Fibroblast of skin of scalp (primary cell): ENCODE measurements at places on chromosomes 3 and 15.

- DNase-seq: no peak
Measured at GRCh38 chr15:95690631-95691340, 639.7 kb upstream of the NR2F2 start.

DNA sequence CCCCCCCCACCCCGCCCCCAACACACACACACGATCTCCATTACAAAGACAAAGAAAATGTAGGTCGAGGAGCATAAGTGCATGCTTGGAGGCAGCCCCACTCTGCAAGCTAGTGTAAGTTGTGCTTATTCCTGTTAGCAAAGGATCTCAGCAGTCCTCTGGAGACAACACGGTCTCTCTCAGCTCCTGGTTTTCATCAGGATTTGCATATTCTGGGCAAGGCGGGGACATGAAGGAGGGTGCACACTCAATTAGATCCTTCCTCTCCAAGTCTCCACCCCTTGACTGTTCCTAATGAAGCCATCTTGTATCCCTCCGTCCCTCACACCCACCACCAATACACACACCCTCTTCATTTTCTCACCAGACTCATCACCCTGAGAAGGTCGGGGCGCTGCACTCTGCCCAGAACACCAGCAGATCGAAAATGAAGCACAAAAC, 63.8 kb downstream of the MRPL46 start:
- DNase-seq: no peak

DNA sequence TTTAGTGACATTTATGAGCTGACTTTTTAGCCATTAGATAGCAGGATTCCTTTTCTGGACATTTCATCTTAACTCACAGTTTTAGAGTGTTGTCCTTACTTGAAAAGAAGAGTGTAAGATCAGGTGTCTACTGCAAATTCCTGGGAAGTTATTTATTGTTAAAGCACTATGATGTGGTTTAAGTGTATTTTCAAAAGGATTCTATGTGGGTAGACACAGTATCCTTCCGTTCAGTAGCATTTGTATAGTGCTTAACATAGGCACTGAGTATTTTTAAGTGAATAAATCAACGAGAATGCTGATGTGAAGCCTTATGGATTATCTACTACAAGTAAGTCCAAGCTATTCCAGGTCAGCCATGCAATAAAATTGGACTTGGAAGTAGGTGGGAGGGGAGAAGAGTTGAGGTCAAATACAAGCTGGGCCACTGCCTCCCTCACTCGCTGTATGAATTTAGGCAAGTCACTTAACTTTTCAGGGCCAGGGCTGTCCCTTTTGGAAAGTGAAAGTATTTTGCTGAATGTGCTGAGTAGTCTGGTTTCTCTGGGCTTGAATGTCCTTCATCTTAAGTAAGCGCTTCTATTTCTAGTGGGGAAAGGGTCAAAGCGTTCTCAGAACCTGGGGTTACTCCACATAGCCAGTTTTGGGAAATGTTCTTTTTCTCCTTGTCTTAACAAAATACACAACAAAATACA, 48.6 kb downstream of the GAP43 start:
- no peak for DNase-seq

DNA sequence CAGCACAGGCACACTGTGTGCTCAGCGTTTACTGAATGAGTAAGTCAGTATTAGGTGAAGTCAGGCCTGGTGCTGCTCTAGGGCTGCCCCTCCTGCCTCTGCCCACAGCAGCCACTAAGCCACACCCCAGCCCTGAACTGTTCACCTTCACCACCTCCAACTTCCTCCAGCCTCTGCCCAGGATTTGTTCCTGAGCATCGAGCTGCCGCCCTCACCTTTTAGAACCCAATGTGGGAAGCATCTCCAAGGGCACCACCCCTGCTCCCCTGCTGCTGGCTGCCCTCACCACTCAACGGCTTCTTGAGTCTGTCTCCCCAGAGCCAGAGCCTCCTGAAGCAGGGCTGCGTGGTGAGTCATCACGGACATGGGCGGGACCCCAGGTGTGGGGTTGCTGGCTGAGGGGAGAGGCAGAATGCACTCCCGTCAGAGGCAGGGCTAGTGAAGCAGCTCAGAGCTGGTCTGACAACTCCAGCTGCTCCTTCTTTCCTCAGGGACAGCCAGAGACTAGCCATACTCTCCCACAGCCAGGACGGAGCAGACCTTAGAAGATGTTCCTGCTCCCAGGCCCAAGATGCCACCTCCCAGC, 5.8 kb downstream of the HYAL2 start:
- no peak for DNase-seq

GRCh38 chr3:108835101-108835500, 12.5 kb downstream of the TRAT1 start:
- no peak for DNase-seq

DNA sequence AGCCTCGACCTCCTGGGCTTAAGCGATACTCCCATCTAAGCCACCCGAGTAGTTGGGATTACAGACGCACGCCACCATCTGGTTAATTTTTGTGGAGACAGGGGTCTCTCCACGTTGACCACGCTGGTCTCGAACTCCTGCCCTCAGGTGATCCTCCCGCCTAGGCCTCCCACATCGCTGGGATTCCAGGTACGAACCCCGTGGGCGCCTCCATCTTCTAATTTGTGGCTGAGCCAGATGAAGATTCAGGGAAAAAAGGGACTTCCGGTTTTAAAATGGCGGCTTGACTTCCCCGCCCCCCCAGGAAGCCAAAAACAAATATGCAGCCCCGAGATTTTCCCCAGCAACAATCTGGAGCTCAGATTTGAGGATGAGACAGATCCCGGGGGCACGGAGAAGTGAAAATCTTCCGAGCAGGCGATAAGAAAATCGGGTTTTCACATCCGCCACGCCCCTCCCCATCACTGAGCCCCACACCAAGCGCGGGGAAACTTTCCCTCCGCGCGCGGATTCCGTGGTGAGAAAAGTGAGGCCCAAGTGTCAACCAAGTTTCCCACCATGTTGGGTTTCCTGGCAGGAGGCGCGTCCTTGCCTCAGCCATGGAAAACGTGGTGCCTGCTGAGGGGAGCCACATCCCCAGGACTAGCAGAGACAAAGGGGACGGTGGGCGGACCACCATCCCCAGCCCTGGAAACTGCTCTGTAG, 15.4 kb downstream of the CHST14 start:
- DNase-seq: no peak

DNA sequence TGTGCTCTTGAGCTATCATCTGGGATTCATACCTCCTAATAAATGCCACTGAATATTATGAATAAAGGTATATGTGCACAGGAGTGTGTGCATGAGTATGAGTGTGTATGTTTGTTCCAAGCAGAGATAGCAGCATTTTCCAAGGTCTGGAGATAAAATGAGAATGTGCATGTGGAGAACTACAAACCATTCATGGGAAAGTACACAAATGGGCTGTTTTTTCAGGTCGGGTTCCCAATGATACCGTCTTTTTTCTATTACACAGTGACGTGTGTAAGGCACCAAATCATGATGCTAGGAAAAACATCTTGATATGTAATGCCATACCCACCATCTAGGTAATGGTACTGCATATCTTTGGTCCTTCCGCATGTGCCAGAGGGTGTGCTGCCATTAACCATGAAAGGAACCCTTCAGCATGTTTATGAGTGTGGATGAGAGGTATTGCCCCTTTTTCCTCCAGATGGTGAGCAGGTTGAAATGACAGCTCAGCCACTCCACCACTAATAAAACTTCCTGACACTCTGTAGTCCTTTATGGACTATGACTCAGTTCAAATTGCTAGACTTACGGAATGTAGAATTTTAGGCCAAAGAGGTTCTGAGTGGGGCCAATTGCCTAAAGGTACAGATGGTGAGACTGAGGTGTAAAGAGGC, 36.4 kb upstream of the COPB2 start:
- DNase-seq: no peak
